Pancreas (tissue), 10 donors: ENCODE measurements at places on chromosomes 1 and 21. TPM values are rescaled to one million over a fixed set of nuclear protein-coding genes. Genes with fewer than 3 reads are reported as not detected.
A peak's percentile ranks its signal among the peaks of the same experiment; 100 is the strongest.

- DNase-seq = no peak
Observed at GRCh38 chr1:145979746-145980456, 15.4 kb downstream of the POLR3GL start.

GRCh38 chr1:204928671-204929486 is 58.2 kb downstream of the NFASC start:
- DNase-seq = no peak

DNA sequence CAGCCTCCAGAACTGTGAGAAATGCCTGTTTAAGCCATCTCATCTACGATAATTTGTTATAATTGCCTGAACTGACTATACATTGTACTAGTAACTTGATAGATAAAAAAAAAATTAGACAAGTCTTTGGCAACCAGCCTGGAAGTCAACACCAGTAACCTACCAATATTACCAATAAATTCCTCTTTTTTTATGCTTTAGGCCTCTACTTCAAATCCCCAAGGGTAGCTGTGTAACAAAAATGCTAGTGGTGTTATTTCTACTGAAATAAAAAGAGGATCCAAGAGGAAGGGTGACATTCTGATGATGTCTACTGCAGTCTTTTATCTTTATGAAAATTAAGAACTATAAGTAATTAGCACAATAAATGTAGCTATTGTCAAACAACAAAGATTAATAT is 151.7 kb upstream of the SAMSN1 start:
- DNase-seq = no peak

Gene EFNA4
- total RNA-seq = 4.0 TPM

DNA sequence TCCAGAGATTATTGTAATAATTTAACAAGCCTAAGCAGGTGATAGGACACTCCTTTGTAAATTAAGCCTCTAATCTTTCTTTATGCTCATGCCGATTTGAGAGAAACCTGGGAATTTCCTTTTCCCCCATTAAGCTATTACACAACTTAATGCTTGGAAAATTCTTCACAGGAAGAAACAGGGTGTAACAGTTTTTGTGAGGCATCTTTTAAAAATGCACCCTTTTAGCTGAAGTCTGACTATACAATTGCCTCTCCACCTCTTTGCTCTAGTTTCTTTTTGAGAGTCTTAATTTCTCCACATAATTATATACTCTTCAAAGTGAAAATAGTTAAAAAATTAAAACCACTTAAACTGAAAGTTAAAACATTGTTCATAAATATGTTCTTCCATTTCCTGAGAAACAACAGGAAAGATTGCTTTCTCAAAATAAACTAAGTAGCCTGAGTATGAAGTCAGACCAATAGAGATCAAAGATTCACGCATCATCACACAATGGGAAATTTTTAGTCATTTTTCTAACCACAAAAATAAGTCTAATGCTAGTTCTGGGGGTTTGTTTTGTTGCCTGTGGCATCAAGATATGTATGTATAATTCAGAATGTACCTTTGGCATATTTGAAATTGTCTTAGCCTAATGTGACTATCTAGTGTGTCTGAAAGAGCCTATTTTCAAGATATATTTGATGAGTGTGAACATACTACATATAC is 34.7 kb downstream of the LRRC8D start:
- DNase-seq = no peak

DNA sequence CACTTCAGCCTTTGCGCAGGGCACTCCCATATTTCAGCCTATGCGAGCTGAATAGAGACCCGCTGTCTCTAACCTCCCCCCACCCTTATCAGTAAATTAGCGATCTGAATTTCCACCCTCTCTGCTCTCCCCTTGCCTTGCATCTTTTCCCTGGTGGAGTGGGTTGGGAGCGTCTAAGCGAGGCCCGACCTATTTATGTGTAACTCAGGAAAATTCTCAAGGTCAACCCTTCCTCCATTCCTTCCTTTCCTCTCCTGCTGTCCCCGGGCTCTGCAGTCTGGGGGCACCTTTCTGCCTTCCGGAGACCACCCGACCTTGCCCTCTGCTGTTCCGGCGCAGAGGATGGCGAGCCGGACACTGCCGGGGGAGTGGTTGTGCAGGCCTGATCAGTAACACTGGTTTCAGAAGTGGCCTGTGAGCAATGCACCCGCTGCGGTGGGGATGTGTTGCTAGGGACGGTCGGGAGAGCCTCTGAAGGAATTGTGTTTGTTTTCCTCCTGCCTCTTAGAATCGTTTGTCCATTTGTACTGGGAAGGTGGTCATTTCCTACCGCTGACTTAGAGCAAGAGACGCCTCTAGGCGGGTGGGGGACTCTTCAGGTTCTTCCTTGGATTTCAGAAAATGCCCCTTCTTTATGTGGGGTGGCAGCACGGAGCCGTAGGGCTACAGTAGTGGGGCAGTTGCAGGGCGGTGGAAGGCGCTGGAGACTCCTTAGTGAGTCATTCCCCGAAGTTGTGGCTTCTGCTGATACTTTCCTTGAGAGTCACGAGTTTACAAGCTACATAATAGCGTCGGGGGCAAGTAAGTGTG is 513 bp downstream of the MGST3 start:
- peak; percentile 57 for DNase-seq

DNA sequence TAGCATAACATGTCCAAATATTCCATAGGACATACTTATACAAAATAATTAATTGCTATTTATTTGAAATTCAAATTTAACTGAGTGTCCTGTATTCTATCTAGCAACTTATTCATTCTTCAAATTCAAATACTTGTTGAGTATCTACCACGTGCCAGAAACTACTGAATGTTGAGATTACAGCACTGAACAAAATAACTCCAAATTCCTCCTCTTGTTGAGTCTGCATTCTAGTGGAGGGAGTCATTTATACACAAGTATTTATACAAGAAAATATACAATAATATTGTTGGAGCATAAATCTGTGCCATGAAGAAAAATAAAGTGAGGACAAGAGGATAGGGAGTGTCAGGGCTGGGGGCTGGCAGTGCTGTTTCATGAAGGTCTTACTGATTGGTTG is 43.7 kb upstream of the CDC42BPA start:
- no peak for DNase-seq

DNA sequence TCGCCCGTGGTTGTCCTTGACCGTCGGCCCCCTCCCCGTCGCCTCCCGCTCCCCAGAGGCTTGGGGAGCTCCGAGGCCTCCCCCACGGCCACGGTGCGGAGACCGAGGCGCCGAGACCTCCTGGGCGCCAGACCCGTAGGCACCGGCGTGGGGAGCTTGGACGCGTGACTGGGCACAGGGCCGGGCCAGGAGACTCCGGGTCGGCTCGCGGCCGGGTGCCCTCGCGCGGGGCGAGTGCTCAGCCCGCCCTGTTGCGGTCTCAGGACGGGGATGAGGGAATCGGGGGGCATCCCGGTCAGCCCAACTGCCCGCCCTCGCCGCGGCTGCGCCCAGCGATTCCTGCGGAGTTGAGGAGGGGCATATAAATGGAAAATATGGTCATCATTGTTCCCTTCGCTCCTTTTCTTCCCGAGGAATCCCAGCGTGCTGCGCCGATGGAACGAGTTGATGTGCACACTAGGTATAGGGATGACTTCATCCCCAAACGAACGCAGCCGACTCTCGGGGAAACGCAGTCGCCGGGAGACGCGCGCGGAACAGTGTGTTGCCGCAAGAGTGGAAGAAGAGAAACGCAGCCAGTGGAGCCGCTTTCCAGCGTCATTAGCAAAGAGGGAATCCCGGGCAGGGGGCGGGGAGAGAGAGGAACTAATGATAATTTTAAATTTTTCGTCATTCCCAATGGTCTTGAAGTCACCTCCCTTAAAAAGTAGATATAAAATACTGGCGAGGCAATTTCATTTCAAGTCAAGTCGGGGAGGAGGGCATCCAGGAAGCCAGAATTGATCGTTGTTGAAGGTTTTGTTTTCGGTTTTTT is 747 bp upstream of the ENAH start:
- DNase-seq = peak; percentile 82

- no peak for DNase-seq
Observed at GRCh38 chr1:53658489-53659230, 80.3 kb downstream of the GLIS1 start.

DNA sequence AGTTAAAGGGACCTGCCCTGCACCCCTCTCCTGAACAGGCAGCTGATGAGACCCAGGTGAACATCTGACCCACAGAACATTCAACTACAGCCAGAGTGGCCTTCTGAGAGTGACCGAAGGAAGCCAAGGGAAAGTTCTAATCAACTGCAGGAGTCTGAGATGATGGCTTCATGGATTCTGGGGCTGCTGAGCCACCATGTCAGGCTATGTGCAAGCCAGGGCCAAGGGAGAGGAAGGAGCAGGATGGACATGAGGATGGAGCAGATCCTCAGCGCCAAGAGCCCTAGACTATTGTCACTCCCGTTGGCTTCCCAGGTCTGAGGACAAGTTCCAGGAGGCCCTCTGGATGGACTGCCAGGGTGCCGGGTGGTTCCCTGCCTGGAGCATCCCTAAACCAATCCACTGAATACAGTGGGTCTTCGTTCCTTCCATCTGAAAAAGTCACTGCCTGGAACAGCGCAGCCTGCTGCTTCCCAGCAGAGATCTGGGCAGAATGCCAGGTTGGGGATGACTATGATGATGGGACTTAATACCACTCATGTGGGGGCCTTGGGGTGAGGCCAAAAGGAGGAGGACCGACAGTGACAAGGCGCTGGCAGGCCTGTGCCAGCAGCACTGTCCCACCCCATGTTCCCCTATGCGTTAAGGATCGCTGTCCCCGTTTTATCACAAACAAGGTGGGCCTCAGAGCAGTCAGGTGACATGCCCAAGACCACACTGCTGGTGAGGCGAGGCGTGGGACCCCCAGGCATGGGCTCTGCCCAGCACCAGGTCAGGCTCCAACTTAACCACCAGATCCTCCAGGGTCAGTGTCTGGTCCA is 19.8 kb downstream of the SPOCD1 start:
- DNase-seq = no peak
